ENCODE measurements at places on chromosomes 13 and 19.

DNA sequence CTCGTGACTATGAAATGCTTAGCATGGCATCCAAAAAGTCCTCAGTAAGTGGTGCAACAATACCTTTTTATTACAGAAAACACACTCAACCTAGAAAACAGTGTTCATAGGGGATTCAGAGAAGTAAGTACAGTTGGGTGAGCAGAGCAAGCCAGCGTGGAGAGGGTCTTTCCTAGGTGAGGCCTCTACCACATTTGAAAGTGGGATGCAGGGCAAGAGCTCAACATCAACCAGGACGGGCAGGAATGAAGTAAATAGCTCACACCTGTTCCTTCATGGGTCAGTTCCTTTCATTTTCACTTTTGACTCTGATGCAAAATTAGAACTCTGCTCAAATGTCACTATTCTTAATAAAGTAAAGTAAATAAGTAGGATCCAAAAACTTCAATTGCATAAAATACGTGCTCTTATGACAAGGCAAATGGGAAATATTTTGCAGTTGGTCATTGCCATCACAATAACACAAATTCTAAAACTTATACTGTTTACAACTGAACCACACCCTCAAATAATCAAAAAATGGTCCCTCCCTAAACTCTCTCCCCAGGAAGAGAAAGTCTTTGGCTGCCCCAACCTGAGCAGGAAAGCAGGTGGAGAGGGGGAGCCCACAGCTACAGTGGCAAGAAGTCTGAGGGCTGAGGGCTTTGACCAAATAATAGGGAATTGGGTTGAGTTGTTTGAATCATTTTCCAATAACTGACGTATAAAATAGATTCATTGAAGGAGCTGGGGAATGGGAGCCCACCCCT, 20.2 kb downstream of the CHAMP1 start:
- DNase-seq = no peak

GRCh38 chr13:29578300-29579085, 17.0 kb downstream of the SLC7A1 start:
- no peak for DNase-seq

GRCh38 chr13:76387566-76387965, 498.6 kb downstream of the KCTD12 start:
- DNase-seq = no peak

DNA sequence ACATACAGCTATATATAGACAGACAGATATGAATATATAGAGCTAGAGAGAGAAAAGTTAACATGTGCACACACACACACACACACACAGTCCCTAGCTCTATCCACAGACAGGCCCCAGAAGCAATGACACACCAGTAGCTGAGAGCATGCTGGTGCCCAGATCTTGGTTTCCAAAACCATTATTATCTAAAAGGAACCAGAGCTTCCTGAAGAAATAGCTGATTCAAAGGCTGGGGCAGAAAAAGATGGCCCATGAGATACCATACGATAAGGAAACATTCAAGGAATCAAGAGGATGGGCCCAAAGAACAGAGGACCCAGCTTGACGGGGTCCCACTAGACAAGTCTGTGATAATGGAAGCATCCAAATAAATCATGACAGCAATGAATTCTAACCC, 53.4 kb downstream of the ABCC4 start:
- no peak for DNase-seq

- no peak for DNase-seq
Observed at GRCh38 chr19:49954092-49954829, 6.7 kb downstream of the SIGLEC11 start.

DNA sequence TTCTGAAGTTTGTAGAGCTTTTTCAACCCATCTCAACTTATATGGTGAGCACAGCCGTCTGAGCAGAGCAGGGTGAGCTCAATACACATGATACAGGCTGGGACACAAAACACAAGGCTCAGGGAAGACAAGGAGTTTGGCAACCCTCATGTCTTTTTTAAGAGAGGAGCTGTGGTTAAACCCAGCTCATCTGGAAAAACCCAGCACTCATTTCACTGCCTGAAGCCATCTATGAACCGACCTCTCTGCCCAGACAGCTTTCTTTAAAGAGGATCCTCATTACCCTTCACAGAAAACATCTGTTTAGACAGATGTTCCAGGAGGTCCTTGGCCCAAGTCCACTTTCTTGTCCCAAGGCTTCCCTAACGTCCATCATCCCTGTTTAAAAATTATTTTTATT, 170.0 kb upstream of the TSHZ3 start:
- no peak for DNase-seq
